GM04504 (cell line): ENCODE measurements at places on chromosomes 5 and 9.

DNA sequence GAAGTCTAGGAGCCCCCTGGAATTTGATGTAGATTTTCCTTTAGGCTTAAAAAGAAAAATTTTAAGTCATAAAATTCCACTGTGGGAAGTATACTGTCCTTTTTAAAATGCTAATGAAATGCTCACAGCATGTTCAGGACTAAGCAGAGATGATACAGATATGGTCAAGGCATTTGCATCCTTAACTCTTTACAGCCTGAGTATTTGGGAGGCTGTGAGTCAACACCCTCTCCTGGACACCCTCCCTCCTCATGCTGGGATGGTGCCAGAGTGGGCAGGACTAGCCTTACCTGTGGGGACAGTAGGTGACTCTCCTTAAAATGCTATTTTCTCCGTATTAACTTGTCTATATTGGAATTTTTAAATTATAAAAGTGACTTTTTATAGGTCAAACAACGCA, 197.4 kb upstream of the ELL2 start:
- no peak for DNase-seq

- DNase-seq: no peak
Measured at GRCh38 chr9:121596515-121596914, 54.9 kb upstream of the DAB2IP start.

DNA sequence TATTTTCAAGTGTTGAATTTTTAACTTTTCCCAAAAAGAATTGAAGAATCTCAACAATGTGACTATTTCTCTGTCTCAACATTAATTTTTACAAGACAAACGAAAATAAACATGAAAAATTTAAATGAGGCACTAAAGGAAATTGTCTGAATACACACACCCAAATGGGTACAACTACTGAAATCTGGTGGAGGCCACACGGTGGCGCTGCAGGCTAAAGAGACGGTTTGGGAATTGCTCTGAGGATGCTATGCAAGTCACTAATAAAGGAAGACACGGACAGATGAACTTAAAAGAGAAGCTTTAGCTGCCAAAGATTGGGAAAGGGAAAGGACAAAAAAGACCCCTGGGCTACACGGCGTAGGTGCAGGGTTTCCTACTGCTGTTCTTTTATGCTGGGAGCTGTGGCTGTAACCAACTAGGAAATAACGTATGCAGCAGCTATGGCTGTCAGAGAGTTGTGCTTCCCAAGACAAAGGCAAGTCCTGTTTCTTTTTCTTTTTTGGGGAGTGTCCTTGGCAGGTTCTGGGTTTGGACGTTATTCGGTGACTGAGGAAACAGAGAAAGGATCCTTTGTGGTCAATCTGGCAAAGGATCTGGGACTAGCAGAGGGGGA, at the start of gene PCDHB10:
Gene PCDHB10, plus strand, starts transcription at position 244 of the 616 bp plus-strand sequence. Its CDS starts 200 bp downstream, at position 444.
- DNase-seq: no peak

DNA sequence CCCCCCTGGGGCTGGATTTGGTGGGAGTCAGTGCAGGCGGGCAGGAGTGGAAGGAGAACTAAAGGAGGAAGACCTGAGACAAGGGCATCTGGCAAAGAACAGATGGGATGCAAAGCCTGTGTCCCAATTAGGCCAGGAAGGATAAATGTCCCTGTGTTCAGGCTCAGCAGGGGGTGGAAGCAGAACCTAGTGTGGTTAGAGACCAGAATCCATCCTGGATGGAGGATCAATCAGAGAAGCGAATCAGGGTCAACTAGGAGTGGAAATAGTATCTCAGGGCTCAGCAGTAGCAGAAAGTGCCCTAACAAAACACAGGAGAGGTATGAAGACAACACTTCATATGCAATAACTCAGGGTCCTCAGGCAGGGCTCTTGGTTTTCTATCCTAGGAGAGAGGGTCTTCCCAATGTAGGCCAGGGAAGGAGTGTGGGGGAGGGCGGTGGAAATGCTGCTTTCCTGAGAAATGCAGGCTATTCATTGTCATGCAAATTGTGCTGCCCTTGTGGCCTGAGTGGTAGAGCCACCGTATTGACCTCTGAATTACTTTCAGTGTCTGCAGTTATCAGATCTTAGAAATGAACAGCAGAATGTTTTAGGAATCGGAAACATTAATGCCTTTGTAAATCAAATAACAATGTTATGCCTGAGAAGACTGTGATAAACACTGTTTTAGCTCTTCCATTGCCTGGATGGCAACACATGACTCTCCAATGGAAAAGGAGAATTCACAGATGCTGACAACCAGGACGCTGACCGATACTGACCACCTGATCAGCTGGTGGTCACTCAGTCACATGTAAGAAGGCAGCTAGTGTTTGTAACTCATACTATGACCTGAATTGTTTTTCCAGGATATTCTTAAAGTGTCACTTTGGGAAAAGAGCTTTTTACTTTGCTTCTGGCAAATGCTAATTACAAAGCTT, 323.6 kb downstream of the SEMA5A start:
- DNase-seq: no peak

GRCh38 chr9:17589771-17590170, 10.9 kb downstream of the SH3GL2 start:
- DNase-seq: no peak

DNA sequence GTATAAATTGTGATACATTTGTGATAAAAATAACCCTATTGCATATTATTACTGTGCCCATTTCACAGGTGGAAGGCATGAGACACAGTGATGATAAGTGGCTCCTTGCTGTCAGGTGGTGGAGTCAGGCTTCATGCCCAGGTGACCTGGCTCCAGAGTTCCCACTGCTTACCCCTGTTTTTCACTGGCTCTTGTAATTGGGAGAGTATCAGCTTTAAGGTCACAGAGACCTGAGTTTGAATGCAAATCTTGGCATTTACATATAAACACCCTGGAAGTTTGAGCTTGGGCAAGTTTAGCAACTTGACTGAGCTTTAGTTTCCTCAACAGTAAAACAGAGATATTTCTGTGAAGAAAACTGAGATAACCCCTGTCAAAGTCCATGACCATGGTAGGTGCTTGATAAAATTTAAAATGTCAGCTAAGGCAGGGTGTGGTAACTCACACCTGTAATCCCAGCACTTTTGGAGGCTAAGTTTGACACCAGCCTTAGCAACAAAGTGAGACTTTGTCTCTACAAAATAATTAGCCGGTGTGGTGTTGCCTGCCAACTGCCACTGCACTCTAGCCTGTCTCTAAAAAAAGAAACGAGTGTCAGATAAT, 29.2 kb downstream of the MAT2B start:
- DNase-seq: no peak

DNA sequence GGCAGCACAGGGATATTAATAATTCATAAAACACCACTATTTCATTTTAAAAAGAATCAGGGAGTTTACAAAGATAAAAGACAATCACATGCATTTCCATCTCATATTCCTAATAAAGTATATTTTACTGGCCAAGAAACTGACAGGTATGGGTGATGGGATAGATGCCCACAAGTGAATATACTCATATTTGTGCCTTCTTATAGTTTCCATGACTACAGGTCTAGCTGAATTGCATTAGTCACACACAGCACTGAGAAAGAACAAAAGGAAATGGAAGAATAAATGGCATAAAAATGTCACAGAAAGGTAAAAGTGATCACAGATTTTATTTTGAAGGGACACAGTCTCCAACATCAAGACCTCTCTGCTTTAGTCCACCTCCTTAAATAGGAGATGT, 193.5 kb downstream of the PLK2 start:
- no peak for DNase-seq

GRCh38 chr5:102660111-102660510, 95.0 kb upstream of the PAM start:
- no peak for DNase-seq

DNA sequence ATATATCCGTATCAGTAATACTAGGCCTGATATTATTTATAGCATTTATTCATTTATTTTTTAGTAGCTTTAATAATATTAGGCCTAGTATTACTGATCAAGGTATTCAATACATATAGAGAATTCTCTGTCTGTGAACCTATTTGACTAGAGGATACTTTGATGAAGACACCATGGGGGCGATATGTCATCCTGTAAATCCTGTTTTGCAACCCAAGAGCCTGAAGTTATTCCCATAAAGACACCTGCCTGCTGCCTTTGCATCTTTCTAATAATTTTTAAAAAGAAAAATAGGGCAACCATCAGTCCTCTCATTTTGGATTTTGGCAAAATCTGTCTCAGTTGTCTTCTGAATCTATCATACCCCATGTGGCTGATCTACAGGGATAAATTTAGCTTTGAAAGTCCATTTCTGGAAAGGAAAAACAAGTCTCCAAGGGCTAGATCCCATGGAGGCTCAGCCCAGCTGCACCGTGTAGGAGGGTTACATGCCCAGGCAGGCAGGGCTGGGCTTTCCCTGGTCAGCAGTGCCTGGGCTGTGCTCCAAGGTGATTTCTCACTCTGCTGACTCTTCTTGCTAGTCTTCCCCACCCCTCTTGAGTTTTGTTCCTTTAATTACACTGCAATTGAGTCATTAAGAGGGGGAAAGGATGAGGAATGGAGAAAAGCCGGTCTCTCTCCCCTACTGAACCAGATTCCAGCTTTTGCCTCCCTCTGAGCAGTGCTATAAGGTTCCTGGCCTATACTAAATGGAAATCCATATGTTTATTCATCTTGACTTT, 169.0 kb downstream of the TRIM32 start:
- DNase-seq: no peak

- DNase-seq: no peak
Measured at GRCh38 chr5:316210-317085, 5.1 kb upstream of the AHRR start.

DNA sequence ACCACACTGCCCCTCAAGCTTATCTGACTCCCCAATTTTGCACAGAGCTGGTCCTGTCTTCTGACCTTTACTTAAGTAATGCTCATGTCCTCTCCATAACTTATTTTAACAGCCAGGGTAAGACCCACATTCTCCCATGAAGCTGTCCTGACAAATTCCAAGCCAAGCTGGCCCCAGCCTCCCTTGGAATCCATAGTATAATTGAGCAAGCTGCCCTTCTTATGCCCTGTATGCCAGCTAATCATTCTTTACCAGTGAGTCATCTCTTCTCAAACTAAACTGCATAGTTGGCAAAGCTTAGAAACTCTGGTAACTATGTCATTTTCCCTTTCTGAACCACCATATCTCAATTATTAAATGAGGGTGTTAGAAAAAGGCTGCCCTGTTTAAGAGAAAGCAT, 92.4 kb downstream of the NFIB start:
- DNase-seq: no peak

GRCh38 chr9:82487935-82488312, 499.4 kb downstream of the SPATA31D1 start:
- DNase-seq: no peak

GRCh38 chr5:32058101-32058500, 116.0 kb downstream of the GOLPH3 start:
- DNase-seq: no peak

DNA sequence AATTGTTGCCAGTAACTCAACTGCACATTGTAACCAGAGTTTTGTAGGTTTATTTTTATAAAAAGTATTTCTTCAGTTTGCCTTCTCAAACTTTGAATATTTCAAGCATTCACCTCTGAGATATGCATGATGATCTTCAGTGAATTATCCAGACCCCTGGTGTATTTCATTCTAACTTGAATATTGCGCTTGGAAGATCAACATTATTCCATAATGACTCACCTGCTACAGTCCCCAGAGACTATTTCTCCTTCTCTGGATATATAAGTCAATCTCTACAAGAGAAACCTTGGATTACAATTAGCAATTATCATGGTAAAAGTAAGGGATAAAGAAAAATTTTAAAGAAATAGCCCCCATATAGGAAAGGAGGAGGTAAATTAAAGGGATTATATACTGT, 1041.0 kb downstream of the TLE1 start:
- no peak for DNase-seq

GRCh38 chr5:171692107-171692506, 93.5 kb upstream of the SMIM23 start:
- no peak for DNase-seq

- no peak for DNase-seq
Measured at GRCh38 chr5:132825033-132825833, 5.2 kb downstream of the SHROOM1 start.

DNA sequence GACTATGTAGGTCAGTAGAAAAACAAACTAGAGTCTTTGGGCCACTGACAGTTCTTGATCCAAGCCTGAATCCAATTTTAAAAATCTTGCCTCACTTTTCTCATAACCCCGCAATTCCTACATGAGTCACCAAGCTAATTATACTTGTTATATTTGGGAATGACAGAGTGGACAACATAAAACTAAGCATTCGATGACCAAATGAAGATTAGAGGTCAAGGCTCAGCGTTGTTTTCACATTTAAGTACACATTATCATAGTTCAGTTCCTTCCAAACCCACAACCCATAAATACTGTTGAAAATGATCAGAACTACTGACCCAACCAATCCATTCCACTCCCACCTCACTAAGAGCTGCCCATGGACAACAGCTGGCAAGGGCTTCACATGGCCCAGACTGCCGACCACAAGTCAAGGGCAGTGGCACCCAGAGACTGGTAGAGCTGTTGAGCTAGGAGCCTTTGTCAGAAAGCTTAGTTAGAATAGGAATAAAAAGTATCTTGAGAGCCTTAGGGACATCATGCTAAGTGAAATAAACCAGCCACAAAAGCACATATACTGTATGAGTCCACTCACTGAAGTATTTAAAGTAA, 64.2 kb downstream of the MYO10 start:
- peak; percentile 69 for DNase-seq

GRCh38 chr9:12774861-12775678, at the start of gene LURAP1L:
TSS of gene LURAP1L (plus strand) at chr9:12775020. CDS start at chr9:12775716, 696 bp downstream.
- DNase-seq: peak; percentile 68
